ENCODE measurements at places on chromosomes 5 and 9.

- DNase-seq = no peak
These were observed 110.5 kb upstream of the MAP1B start for GRCh38 chr5:71996789-71997188.

DNA sequence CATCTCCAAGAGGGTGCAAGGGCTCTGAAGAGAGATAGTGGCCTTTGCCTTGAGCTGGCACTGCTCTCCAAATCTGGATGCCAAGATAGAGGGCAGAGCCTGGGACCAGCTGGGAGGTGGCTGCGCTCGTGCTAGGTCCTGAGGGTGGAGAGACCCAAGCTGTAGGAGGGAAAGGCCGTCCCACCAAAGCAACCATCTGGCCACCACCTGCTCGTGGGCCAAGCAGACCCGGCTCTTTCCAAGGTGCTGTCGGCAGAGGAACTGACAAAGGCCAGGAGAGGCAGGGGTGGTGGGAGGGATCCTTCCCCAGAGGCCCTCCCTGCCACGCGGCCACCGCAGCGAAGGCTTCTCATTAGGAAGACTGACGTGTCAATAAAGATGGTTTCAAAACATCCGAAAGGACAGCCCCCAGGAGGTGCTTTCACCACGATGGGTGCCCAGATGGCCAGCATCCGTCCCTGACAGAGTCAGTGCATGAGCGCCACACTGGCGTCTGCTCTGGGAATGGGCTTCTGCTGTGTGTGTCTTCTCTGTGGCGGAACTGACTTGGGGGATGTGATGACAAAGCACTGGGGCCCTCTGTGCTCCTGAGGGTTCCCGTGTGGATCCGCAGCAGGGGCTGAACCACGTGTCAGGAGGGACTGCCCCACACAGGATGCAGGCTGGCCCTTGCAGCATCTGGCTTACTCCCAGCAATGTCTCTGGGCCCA, 213.5 kb downstream of the FANCC start:
- DNase-seq = no peak

GRCh38 chr5:115458003-115458409, 86.6 kb downstream of the FEM1C start:
- peak; percentile 49 for DNase-seq

DNA sequence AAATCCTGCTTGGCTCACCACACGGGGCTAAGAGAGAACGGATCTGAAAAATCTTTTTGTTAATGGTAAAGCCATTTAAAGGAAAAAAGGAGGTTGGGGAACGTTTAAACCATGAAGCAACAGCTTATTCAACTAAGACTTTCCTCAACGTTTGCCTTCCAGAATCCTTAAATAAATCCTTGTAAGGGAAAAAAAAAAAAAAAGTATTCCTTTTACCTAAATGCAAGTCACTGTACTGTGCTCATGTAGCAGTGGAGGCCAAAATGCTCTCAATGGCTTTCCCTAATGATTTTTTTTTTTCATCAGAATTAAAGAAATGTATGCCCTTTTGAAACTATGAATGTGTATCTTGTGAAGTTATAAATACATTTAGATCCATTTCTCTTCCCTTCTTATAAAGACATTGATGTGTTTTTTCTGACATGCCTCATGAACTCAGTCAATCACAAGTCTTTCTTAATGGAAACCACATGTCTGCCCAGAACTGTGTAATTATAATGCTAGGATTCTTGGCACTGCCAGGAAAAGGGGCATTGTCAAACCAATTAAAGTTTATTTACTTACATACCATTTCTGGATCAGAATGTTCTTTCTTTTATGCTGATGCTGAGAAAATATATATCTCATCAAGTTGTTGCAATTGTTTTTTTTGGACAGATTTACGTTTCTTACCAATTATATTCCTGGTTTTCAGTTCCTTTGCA, 107.5 kb downstream of the EBF1 start:
- DNase-seq = no peak

- no peak for DNase-seq
These were observed 263.5 kb downstream of the SLIT3 start for GRCh38 chr5:169037466-169037865.

- DNase-seq = no peak
These were observed 84.1 kb downstream of the PPP2R2B start for GRCh38 chr5:146794326-146795029.

GRCh38 chr9:91118704-91119025, 243.1 kb downstream of the AUH start:
- DNase-seq = no peak

GRCh38 chr9:88303721-88304451, 84.4 kb upstream of the SPIN1 start:
- no peak for DNase-seq
